Activated T-cell treated with anti-CD3 and anti-CD28 coated beads, Interleukin-2, amount 50 U/mL, for 72 hours (primary cell): ENCODE measurements at places on chromosomes 4 and X. TPM values are rescaled to one million over a fixed set of nuclear protein-coding genes. Genes with fewer than 3 reads are reported as not detected.

Gene POU3F4
- not detected for total RNA-seq

Gene SCRG1
- total RNA-seq, result not detected

Gene N4BP2
- 37.3 TPM for total RNA-seq

Gene ATP1B4
- not detected for total RNA-seq

Gene SUPT20HL2
- total RNA-seq, result not detected

Gene SLC10A4
- not detected for total RNA-seq

Gene GABRG1
- not detected for total RNA-seq

Gene EIF4E
- 80.1 TPM for total RNA-seq

Gene PFKFB1
- 1.6 TPM for total RNA-seq

Gene F8
- total RNA-seq, result 19.5 TPM

Gene CCNB3
- 0.35 TPM for total RNA-seq

Gene SPANXA2
- total RNA-seq, result not detected

Gene SUPT20HL1
- total RNA-seq, result not detected

Gene MGARP
- not detected for total RNA-seq
